ENCODE measurements at places on chromosomes 7 and 10.

DNA sequence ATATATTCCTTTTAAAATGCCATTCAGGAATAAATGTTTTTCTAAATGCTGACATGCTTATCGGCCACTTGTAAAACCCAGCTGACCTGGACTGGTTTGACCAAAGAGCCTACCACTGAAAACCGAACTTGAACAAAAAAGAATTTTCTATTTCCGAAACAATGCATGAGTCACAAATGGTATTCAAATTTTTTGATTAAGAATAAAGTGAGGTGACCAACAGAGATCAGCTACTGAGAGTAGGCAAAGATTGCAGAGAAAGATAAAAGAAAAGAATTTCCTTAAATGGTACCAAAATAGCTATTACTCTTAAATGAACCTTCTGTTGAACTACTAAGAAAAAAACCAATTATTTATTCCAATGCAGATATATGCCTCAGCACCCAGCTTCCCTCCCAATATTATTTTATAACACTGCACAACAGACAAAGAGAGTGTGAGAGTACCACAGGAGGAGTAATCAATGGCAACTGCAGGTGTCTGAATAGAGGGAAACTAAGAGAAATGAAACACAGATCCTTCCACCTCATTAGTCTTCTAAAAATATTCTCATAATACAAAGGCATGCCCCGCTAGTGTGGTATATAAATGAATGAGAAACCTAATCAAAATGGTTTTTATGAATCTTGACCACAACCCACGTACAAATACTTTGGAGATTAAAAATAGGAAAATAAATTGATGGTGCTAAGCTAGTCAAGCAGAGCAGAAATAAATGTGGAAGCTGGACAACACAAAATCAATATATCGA, 20.1 kb downstream of the OSBPL3 start:
- no peak for DNase-seq

- DNase-seq = no peak
Observed at GRCh38 chr10:52703898-52704297, 68.7 kb downstream of the MBL2 start.

- DNase-seq = no peak
Observed at GRCh38 chr7:147578196-147578595, 1012.4 kb upstream of the C7orf33 start.

- no peak for DNase-seq
Observed at GRCh38 chr10:97593421-97593820, 3.9 kb downstream of the C10orf62 start.

DNA sequence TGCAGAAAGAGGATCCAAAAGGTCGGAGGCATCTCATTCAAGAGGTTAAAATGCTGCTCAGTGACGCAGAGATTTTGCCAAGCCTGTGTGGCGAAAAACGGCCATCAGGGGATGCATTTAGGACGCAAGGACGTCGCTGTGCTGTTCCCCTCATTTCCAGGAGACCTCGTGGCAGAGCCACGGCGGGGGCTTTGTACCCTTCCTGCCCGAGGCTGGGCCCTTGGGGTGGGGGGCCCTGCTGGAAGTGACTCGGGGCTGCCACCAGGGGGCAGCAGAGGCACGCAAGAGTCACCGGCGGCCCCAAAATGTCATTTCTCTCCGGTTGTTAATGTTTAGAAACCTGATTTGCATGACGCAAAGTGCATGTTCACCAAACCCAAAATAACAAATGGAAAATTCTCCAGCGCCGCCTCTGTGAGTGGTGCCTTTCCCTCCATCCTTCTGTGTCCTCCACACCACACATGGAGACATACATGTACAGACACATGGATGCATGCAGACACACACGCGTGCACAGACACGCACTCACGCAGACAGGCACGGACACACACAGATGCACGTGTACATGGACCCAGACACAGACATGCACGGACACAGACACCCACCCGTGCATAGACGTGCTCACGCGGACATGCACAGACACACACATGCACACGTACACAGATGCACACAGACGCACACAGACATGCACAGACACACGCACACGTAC, 51.0 kb upstream of the NKX6-2 start:
- DNase-seq = no peak

DNA sequence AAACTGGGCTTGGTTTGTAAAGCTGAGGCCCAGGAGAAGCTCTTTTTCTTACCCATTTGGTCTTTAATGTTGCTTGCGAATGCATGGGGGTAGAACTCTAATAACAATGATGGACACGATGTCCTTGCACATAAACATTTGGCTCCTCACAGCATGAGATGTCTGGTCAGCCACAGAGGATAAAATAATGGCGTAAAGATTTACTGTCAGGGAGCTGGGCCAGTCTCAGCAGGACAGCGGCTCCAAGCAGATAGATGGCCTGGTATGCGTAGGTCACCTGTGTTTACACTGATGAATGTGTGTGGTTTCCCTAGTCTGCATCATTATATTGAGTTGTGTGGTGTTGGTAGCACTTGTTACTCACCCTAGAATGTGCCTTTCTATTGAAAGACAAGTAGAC, 537.4 kb downstream of the CNTNAP2 start:
- DNase-seq = no peak

- DNase-seq = no peak
Observed at GRCh38 chr10:116015583-116016333, 257.2 kb downstream of the GFRA1 start.

GRCh38 chr10:4355350-4355749, 470.7 kb upstream of the AKR1E2 start:
- DNase-seq = no peak

GRCh38 chr10:90832111-90832510, 25.7 kb downstream of the HTR7 start:
- DNase-seq = no peak

GRCh38 chr7:117237646-117238045, 85.2 kb downstream of the WNT2 start:
- DNase-seq = no peak

- no peak for DNase-seq
Observed at GRCh38 chr7:102991540-102992214, 78.9 kb downstream of the LRRC17 start.

DNA sequence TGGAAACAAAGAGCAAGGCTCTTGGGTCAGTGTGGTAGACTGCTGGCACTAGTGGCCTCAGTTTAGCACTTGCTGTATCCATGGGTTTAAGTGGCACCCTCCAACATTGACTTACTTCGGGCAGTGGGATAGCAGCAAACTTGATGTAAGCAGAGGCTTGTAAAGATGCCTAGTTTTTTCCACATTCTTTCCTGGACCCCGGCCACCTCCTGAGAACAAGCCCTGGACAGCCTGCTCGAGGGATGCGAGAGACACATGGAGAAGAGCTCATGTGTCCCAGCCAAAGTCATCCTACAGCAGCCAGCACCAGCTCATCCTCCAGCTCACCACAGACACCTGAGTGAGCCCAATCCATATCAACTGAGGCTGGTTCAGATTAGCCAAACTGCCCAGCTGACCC, 142.7 kb upstream of the PCBD1 start:
- no peak for DNase-seq

DNA sequence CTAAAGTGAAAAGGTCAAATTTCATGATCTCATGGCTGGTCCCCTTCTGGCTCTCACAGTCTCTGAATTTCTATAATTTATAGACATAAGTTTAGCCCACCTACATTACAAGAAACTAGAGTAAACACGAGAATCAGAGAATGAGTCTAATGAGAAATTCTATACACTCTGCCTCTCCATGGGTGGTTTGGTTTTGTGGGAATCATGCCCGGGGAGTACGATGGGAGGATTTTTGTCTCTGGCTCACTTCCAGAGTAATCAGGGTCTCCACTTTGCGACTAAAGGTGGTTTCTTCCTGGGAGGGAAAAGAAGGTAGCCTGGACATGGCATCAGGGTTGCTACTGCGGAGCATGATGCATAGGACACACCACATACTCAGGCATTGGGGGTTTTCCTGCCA, 69.7 kb downstream of the MRC1 start:
- no peak for DNase-seq

GRCh38 chr10:19451937-19452336, 364.3 kb upstream of the PLXDC2 start:
- DNase-seq = no peak

DNA sequence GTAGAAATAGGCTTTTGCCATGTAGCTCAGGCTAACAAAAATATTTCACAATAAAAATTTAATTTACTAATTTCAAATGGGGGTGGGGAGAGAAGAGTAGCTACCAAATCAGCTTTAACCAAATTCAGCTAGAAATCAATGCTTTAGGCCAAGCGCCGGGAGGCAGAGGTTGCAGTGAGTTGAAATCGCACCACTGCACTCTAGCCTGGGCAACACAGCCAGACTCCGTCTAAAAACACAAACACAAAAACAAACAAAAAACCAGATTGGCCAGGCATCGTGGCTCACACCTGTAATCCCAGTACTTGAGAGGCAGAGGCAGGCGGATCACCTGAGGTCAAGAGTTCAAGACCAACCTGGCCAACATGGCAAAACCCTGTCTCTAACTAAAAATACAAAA, 9.4 kb downstream of the UBE2H start:
- no peak for DNase-seq

DNA sequence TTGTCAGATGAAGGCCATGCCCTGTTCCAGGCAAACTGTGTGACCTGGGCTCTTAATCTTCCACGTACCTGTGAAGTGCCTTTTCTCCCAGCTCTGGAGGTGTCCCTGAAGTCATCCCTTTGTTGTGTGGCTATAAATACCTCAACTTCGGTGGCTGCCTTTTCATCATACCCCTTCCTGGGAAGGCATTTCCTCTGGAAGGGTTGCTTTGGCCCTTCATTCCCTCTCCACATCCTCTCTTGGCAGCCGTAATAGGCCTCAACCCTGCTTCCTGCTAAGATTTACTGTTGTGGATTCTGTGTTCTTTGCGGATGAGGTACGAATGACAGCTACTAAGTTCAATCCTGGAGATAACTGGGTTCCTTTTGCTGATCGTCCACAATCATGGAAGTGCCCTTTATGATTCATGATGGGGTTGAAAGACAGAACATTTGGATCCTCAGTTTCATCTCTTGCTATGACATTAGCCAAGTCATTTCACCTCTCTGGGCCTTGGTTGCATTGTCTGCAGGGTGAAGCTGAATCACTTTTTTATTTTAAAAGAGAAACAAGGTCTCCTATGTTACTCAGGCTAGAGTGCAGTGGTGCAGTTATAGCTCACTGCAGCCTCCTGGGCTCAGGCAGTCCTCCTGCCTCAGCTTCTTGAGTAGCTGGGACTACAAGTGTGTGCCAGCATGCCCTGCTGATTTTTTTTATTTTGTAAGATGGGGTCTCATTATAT, 23.6 kb downstream of the FKBP6 start:
- DNase-seq = no peak

- DNase-seq = no peak
Observed at GRCh38 chr10:110643653-110644597, at the start of gene RBM20. Gene RBM20, plus strand, starts transcription at chr10:110644336. Its CDS starts 119 bp downstream, at chr10:110644455.

DNA sequence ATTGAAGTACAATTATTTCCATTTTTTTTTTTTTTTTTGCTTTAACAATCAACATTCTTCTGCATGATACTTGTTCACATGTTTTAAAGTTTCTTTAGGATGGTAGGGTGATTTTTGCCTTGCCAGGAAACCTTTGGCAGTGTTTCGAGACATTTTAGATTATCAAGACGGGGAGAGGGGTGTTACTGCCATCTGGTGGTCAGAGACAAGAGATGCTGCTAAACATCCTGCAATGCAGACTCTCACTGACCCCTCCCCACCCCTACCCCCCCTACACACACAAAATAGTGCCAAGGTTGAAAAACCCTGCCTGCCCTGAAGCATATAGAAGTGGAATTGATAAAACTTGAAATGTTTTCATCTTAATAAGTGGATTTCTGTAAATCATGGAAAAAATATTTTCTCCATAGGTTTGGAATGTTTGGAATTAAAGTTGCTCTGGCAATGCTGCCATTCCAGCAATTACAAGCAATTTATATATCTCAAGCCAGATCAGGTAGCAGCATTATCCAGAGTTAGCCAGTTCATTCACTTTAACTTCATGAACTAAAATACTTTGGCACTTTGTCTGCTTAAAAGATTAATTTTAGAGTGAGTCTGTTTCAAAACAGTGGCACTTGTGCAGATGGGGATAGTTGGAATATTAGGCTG, 62.1 kb downstream of the SDHAF3 start:
- no peak for DNase-seq

GRCh38 chr10:70354556-70354955, 27.9 kb downstream of the LRRC20 start:
- no peak for DNase-seq

DNA sequence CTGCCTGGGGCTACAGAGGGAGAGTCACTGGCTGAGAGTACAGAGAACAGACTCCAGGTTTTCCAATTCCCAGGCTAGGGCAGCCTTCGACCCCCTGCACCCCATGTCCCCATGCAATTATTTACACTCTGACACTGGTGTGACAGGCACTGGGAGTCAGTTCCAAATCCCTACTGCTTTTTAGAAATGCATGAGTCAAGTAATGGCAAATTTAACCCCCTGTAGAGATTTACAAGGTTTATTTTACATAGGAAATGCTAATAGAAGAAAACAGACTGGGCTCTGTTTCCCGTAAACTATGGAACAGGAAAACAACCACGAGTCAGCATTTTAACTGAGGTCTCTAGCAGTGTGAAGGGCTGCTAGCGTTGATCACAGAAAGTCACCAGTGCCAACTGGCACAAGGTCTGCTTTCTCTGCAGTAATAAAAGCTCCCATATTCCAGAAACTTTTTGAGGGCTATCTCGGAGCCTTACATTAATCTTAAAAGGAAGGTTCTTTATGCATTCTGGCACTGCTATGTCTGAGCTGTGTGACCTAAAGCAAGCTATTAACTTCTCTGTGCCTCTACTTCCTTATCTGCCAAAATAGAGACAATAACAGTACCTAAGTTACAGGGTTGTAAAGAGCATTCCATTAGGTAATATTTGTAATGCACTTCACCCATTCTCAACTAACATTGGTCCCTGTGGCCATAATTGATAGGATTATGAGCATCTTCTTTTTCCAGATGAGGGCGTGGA, 28.2 kb downstream of the NOD1 start:
- no peak for DNase-seq

- no peak for DNase-seq
Observed at GRCh38 chr10:18659819-18660535, 746 bp downstream of the ARL5B start.

DNA sequence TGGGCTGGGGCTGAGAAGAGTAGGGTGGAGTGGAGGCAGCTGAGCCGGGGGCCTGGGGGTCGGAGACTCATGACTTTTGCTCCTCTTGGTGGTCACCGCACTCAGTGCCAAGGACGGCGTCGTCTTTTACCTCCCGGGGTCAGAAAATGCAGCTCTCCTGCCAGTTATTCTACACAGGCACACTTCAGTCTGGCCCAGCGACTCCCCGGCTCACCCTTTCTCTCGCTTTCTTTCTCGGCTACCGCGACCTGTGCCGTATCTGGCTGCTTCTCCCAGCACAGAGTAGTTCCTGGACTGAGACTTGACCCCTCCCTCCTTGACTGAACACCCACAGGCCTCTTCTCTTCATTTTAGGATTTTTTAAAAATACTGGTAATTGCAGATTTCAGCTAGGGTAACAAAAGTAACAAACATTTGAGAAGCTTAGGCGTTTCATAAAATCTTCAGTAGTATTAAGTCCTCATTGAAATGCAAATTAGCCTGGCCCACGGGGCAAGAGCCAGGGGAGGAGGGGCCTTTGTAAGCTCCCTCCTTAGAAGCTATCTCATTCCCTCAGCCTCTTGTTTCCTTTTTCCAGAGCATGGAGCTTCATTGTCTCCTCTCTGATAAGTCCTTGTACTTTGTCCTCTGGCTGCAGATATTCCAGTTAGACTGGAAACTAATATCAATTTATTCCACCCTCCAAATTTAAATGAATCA, 1.1 kb upstream of the PRLHR start:
- no peak for DNase-seq

All from cerebellar nuclear complex (tissue), 1 donor.